PC-3 (cell line): ENCODE measurements at places on chromosomes 16 and 17.

DNA sequence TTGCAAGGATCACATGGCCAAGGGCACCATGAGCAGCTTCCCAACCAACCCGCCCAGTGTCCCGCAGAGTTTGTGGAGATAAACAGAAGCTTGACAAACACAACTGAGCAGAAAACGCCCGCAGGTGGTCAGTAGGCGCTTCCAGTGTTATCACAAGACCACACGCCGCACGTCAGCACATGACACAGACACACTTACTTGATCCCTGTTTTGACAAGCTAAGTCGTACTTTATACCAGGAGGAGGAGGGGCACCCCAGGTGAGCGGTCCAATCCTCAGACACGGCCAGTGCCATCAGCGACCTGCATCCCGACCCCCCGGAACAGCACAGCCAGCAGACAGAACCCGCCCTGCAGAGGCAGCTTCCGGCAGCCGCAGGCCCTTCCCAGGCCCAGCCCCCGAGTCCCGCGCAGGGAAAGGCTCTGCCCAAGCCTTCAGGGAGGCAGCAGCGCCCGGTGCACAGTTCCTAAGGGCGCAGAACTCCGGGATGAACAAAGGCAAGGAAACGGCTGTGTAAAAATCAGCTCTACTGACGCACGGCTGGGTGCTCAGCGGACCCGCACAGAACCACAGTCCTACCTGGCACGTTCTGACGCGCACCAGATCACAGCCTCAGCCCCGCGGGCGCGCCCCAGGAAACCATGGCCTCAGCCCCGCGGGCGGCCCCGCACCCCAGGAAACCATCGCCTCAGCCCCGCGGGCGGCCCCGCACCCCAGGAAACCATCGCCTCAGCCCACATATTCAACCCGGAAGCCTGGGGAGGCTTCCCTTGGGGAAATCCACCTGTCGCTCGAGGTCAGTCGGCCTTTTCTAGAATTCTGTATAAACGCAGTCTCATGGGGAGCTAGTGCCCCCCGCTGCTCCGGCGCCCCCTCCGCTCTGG lies 27.8 kb downstream of the AXIN1 start:
- no peak for DNase-seq

DNA sequence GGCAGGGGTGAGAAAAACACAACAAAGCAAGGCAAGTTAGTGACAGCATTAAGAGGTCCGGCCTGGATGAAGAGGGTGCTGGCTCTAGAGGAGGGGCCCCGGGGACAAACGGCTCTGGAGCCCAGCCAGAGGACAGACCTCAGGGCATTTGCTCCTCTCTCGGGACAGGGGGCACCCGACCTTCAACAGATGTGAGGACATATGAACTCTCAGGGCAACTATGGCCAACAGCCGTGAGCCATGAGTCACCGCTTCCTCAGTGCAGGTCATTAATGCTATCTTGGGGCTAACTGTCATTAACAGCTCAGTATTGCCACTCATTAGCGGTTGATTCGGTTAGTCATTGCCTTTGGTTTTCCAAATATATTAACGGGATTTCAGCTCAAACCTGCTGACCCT lies 9.7 kb upstream of the ARL5C start:
- DNase-seq, result no peak

DNA sequence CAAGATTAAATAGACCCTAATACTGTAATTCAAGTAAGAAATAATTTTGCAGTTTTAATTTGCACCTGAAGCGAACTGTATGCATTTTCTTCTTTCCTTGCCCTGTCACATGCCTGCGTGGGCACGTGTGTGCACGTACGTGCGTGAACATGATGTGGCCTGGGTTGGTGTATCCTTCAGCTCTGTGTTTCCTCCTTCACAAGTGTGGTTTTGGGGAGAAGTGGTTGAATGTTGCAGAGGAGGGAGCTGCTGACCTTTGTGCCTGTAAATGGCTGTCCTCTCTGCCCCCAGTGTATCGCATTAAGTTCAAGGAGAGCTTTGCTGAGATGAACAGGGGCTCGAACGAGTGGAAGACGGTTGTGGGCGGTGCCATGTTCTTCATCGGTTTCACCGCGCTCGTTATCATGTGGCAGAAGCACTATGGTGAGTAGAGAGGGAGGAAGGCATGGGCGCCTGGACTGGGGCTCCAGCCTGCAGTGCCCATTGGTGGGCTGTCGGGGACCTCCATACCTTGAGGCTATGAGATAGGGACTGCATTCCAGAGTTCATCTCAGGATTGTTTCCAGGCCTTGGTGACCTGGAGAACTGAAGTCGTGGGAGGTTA lies 6.0 kb downstream of the COX4I1 start:
- DNase-seq, result no peak

DNA sequence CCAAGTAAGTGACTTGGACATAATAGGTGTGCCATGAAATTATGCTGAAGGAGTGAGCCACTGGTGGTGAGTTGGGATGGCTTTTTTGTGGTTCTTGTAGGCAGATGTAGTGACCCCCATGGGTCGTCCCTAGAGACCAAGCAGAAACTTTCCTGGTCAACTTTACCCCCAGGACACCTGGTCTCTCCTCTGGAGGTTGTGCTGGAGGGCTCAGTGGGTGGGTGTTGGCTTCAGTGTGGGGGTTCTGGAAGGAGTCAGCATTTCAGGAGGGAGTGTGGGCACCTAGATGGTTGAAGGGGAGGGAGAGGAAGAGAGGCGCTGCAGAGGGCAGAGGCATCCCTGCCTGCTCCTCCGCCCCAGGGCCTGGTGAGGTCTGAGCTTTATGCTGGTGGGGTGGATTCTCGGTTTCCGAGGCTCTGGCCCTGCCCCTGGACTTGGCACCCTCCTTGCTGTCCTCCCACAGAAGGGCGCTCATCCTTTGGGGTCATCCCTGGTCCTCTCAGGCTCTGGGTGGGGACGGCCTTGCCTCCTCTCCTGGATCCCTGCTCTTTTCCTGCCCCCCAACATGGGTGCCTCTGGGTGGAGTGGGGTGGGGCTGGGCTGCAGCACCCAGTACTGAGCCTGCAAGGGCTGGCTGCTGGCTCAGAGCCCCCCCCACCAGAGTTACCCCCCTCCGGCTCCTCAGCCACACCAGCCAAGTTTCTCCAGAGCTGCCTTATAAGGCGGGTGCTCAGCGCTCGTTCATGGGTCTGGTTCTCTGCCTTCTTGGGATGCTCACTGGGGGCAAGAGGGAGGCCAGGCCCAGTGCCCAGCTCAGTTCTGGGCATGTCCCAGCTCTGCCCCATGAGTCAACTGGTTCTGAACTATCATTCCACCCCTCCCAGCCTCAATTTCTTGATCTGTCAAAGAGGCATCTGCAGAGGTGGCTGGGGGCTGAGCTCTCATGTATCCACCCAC lies 266.8 kb downstream of the SEC14L1 start:
- DNase-seq, result no peak

DNA sequence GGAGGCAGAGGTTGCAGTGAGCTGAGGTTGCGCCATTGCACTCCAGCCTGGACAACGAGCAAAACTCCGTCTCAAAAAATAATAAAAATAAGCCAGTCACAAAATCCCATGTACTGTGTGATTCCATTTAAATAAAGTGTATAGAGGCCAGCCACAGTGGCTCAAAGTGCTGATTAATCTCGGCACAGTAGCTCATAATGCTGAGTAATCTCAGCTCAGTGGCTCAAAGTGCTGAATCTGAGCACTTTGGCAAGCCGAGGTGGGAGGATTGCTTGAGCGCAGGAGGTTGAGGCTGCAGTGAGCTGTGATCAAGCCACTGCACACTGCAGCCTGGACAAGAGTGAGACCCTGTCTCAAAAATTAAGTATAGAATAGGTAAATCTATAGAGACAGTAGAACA lies 4.9 kb downstream of the TMED6 start:
- DNase-seq, result no peak

DNA sequence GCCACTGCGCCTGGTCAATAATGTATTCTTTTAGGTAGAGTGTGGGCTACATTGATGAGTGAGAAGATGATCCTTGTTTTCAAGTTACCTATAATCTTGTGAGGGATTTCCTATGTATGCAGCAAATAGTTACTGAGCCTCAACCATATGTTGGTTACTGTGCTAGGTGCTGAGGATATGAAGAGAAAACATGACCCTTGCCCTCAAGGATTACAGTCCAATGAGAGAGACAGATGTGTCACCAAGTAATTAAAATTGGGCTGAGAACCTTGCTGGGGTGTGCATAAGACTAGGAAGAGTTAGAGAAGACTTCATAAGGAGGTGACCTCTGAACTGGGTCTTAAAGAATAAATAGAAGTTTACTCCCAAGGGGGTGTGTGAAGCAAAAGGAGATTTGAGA lies 7.4 kb downstream of the POLR2A start:
- no peak for DNase-seq

DNA sequence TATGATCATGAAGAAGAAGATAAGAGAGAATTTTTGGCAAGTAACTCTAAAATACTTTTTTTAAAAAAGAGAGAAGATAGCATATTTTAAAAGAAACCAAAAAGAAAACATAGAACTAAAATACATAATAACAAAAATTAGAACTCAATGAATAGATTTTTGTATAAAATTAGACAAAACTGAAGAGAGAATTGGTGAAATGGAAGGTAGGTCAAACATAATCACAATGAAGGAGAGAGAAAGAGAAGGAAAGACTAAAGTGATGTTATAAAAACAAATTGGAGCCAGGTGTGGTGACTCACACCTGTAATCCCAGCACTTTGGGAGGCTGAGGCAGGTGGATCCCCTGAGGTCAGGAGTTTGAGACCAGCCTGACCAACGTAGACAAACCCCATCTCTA lies 211.5 kb downstream of the AXIN2 start:
- DNase-seq, result no peak

DNA sequence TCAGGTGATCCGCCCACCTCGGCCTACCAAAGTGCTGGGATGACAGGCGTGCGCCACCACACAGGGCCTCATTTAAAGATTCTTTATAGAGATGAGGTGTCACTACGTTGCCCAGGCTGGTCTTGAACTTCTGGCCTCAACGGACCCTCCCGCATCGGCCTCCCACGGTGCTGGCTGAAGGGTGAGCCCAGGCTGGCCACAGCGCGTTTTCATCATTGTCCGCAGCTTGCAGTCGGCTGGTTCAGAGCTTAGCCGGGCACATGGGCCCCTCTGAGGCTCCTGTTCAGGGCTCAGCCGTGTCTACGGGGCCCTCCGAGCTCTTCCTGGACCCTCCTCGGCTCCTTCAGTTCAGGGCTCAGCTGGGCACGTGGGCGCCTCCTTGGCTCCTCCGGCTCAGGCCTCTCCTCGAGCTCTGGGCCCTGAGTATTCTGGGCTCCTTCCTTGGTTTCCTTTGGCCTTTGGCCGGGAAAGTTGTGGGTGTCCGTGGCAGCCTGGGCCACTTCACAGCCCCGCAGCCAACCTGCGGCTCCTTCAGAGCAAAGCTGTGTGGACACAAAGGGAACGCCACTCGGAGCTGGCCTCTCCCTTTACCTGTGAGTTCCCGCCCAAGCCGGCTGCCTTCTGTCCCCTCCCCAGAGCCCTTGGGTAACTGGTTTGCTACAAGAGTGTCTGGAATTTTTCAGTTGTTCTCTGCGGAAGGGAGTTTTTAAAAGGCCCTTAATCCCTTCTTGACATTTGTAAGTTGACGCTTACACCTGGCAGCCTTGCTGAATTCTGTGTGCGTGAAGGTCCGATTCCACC lies 1.2 kb upstream of the MSLN start:
- no peak for DNase-seq

DNA sequence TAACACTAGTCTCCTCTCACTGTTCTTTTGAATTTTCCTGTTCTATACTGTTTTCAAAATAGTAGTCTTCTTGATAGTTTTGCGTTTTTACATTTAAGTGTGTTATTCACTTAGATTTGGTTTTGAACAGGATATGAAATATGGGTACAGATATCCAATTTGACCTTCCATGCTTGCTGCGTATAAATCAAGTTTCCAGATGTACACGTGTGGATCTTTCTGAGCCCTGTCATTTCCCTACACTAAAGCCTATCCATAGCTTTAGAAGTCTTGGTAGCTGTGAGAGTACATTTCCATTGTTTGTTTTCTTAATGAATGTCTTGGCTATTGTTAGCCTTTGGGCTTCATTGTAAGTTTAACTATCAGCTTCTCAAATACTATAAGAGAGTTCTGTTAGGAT lies 20.4 kb downstream of the CYLD start:
- DNase-seq, result no peak

- DNase-seq, result no peak
These were observed 14.1 kb upstream of the CCDC154 start for GRCh38 chr16:1458336-1458976.

DNA sequence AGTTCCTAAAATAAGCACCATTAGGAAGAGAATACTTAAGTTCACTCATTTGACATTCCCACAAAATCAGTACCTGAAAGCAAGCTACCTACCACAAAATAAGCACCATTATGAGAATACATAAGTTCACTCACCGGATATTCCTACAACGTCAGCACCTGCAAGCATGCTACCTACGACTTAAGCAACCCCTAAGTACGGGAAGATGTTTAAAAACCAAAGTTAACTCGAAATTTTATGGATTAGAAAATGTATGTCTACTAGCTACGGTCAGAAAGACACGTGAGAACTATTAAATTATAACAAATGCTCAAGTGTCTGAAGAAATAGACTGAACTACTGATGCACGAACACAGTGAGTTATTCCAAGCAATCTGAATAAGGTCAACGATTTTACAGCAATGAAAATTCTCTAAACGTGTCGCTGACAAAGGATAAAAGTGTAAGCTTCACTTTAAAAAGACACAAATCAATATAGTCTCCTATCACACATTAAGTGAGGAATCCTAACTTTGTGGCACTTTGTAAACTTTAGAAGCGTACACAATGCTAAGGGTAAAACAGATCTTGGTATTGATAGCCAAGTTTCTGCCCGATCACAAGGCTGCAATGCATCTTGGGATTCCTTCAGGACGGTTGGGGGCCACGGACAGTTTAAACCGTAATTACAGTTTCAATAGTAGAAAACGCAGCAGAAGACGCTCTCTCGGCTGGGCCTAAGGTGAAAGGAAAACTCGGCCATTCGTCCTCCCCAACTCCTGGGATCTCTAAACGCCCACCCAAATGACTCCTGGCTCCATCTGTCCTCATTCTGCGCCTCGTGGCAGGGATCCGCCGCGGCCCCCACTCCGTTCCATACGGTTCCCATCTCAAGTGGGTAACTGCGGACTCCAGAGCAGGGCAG lies 1.3 kb downstream of the GSPT1 start:
- DNase-seq, result peak; percentile 23

- DNase-seq, result no peak
These were observed 10.3 kb downstream of the EPN2 start for GRCh38 chr17:19247473-19247872.

- DNase-seq, result no peak
These were observed 15.7 kb upstream of the CCL1 start for GRCh38 chr17:34378664-34379101.

- DNase-seq, result no peak
These were observed 27.2 kb downstream of the MRM1 start for GRCh38 chr17:36628576-36628975.
